Activated naive CD8-positive, alpha-beta T cell treated with anti-CD3 and anti-CD28 coated beads for 36 hours (primary cell): ENCODE measurements at places on chromosomes 4 and X.

DNA sequence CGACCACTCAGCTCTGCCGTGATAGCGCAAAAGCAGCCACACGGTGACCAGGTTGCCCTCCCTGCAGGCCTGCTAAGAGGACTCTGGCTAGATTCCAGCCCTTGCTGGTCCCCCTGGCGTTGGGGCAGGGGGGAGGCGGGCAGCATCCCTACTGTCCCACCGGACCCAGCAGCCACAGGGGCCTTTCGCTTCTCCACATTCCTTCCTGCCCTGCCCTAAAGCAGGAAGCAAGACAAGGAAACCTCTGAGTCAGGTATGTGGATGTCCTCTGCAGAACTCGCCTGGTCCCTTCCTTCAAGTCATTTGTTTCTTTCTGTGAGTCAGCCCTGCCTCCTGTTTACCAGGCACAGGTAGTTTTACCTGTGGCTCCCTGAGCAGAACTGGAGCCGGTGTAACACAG is 60.2 kb upstream of the CLDN34 start:
- no peak for DNase-seq

- no peak for DNase-seq
Measured at GRCh38 chrX:53456254-53456653, 22.1 kb upstream of the HSD17B10 start.

DNA sequence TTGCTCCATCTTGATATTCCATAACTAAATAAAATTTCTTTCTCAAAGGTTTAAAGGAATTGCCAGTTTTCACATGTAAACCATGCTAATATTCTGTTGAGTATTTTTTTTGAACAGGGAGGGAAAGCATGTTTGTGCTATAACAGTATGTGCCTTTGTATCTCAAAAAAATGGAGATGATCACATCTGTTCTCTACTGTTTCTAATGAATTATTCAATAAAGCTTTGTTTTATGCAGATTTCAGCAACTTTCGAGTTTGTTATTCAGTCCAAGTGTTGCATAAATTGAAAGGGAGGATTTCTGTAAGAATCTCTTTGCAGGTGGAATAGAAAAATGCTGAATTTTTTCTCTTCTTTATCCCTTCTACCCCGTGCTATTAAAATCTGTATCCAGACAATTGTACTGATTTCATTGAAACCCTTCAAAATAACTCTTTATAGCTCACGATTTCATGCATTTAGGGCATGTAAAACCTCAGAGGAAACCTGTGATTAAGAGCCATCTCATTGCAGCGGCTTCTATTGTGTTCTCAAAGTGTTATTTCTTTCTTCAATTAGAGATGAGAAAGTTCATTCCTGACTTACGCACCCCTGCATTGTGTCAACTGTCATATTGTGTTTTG is 42.1 kb downstream of the NEIL3 start:
- no peak for DNase-seq

- no peak for DNase-seq
Measured at GRCh38 chr4:165514739-165515138, 135.9 kb downstream of the CPE start.

DNA sequence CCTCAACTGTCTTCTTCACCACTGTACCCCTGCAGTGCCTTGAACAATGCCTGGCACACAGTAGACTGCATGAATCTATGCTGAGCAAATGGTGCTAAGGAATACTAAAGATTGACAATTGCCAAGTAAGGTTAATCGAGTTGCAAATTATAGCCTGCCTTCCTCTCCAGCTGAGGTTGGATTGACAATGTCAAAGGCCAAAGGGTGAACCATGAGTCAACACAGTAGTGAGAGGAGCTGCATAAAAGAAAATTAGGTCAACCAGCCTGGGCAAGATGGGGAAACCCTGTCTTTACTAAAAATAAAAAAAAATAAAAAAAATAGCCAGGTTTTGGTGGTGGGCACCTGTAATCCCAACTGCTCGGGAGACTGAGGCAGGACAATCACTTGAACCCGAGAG is 97.1 kb upstream of the BMPR1B start:
- DNase-seq = no peak

GRCh38 chr4:17170131-17170530 is 271.7 kb upstream of the LDB2 start:
- DNase-seq = no peak

GRCh38 chr4:168622600-168622999 is 125.7 kb downstream of the PALLD start:
- no peak for DNase-seq

- no peak for DNase-seq
Measured at GRCh38 chrX:118396113-118396512, 50.2 kb downstream of the WDR44 start.

DNA sequence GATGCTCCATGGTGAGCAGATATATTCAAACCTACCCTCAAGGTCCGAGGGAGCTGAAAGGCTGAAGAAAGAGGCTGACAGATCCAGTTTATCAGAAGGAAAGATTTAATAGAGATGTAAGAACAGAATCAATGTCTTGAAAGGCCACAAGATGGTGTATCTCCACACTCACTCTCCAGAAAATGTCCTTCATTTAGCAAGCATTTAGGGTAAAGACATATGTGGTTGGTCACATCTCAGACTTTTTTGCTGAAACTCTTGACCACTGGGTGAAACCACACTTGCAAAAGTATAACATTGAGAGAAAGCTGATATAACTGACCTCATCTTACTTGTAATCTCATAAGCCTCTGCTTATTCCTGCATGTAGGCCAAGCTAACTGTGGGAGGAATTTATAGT is 745.8 kb upstream of the GALNTL6 start:
- DNase-seq = no peak

DNA sequence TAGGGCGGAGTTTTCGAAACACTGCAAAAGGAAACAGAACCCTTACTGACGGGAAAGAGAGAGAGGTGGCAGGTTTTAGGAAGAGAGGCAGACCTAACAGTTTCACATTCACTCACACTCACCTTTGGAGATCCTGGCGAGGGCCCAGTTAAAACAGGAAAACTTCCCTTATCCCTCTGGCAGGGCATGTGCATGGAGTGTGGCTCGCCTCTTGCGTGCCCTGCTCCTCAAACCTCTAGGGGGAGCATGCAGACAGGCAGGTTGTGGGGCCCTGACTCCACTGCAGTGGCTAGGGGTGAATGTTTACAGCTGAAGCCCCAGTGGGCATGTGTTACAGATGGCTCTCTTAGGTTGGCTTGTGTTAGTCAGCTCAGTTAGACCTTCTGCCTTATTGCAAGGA is 451.5 kb downstream of the UBE2NL start:
- no peak for DNase-seq

GRCh38 chrX:19063030-19063429 is 59.2 kb downstream of the ADGRG2 start:
- DNase-seq = no peak

GRCh38 chrX:29561417-29561816 is 653.9 kb upstream of the MAGEB2 start:
- no peak for DNase-seq

DNA sequence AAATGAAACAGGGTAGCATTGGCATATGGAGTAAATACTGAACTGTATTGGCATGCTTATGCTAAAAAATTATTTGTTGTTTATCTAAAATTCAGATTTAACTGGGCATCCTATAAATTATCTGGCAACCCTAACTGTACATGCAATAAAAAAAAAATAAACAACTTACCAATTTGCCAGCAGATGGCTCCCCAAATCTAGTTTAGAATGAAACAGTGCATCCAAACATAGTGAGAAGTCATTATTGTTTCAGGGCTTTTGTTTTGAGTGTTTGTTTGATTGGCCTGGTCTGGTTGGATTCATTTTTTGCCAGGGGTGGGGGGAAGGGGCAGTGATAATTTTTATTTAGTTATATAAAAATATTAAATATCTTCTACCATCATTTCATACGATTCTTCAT is 12.8 kb upstream of the NSUN7 start:
- DNase-seq = no peak

DNA sequence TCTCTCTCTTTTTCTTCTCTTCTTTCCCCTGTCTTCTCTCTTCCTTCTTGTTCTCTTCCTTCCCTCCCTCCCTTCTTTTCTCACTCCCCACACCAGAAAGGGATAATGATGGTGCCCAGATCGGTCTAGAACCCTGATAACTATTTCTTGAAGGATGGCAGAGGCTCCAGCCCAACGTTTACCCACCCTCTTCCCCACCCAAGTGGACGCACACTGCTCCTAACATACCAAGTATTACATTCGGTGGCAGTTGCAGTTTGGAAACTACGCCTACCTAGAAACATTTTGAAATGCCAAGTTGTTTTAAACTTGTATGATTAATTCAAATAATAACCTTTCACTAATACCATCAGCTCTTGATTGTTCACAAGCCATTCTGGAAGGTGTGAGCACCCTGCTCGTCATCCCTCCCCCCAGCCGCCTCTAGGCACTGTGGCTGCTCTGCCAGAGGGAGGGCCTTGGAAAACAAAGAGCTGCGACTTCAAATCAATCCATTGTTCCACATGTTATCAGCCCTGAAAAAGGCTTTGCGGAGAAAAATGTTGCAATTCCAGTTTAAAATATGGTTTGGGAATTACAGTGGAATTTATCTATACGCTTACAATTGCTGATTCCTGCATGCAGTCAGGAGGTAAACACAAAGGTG is 1017.5 kb upstream of the TENM3 start:
- no peak for DNase-seq

GRCh38 chr4:88858752-88859151 is 161.1 kb upstream of the NAP1L5 start:
- no peak for DNase-seq

DNA sequence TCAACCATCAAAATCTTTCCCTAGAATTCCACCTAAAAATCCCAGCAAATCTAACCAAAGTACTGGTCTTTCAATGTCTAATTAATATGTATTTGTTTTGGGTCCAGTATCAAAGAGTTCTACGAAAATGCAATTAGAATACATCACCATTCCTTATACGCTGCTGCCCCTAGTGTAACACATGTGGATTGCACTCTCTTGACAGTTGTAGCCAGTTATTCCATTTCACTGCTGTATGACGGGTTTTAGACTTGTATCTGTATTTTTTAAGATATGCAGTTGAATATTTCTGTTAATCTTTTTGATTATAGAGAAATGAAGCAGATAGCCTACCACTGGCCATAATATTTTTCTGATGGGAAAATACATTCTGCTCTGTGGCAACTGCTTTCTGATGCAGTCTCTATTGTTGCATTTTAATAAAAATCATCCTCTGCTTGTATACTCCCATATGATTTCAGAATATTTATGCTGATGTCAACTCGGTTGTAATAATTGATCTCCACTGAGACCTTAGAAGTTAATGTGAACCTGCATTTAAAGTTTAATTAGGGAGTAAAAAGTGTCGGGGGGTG is 17.1 kb upstream of the PAGE2B start:
- no peak for DNase-seq

DNA sequence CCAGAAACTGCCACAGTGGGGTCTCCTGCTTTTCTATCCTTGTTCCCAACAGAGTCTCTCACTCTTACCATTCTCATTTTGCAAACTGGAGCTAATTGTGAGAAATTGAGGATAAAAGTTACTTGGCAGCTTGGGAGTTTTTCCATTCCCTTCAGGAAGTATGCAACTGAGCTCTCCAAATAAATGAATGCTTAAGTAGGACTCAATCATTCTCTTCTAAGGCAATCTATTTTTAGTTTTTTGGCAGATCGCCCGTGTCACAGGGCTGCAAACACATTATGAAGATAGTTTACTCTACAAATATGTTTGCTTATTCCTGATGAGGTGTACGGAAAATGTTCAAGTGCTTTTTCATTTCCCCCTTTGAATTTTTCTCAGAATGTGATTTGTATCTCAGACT is 5.3 kb downstream of the ASB11 start:
- DNase-seq = no peak

DNA sequence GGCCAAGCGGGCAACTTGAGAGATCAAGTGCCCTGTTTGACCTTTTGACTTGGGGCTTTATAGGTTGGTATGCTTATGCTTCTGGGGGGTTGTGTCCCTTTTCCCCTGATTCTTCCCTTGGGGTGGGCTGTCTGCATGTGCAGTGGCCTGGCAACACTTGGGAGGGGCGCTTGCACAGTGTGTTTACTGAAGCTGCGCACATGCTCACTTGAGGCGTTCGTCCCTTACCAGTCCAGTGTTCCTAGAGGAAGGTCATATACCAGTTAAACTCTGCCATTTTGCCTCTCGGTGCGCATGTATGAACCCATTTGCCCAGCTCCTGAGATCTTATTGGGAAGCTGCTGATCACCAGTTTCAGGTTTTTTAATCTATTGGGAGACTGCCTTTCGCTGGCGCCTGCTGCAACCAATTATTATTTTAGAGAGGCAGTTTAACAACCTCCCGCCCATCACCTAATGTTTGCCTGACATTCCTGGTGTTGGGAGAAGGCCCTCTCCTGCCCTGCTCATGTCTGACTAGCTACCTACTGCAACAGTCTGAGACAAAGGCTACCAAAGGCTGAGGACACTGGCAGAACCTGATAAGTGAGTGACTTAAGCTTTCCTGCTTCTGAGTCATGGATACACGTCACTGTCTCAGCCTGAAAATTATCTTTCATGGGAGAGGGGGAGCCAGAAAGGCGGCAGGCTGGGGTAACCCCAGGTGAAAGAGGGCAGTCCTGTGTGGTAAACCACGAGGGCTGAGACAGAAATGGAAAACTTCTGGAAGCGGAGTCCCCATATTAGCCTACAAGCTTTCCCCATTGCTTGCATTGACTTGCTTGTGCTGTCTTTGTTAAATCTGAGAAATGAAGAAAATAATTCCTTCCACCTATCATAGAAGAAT is 97.6 kb downstream of the CPE start:
- DNase-seq = no peak

- no peak for DNase-seq
Measured at GRCh38 chrX:41802958-41803357, 79.0 kb downstream of the GPR82 start.

DNA sequence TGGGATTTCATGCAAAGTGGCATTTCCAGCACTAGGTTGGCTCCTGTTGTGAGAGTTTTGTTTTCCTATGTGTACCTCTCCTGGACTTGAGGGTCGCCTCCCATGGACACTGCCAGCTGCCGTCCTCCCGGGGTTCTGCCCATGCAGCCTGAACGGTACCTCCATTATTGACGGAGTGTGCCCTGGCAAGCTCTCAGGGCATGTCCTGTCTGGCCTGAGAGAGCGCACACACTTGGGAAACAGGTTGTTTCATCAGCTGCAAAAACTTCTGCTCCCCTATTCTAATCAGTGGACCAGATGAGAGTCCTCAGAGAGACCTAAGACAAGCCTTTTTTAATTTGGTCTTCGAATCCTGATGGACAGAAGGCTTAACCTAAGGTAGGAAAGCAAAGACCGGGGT is 56.6 kb upstream of the HOPX start:
- no peak for DNase-seq

DNA sequence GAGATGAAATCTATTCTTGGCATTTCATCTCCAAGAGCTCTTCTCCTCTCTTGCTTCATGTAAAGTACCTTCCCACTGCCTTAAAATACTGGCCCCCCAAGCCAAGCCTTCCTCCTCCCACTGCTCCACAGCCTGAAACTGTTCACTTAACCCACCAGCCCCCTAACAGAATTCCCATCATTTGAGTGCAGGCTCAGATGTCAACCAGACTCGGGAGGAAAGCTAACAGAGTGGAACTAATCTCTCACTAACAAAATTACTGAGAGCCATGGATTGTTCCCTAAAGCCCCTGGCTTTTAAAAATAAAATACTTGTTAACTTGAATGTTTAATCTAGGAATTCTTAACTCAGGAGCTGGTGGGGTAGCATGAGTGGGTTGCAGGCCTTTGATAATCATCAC is 7.1 kb upstream of the DCUN1D4 start:
- no peak for DNase-seq
